ENCODE measurements at places on chromosomes 6 and 20.

GRCh38 chr6:111894951-111895350 is 21.7 kb upstream of the FYN start:
- no peak for DNase-seq

GRCh38 chr6:42049116-42049809 is 1.1 kb upstream of the TAF8 start:
- no peak for DNase-seq

- no peak for DNase-seq
Observed at GRCh38 chr20:49575551-49576060, 7.7 kb upstream of the PTGIS start.

DNA sequence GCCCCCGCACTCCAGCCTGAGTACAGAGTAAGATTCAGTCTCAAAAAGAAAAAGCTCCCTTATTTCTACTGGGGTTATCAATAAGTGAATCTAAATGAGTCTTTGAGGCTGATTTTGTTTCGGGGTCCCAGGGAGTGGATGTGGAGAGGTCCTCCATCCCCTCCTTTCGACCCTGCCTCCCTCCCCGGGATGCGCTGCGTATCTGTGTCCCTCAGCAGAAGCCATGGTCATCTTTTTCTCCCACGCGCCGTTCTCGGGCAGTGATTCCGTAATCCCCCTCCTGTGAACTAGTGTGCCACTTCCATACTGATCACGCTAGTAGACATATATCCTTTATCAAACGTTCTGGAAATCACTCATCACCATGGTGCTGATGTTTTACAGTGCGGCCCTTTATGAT is 152.9 kb downstream of the CDH4 start:
- no peak for DNase-seq

DNA sequence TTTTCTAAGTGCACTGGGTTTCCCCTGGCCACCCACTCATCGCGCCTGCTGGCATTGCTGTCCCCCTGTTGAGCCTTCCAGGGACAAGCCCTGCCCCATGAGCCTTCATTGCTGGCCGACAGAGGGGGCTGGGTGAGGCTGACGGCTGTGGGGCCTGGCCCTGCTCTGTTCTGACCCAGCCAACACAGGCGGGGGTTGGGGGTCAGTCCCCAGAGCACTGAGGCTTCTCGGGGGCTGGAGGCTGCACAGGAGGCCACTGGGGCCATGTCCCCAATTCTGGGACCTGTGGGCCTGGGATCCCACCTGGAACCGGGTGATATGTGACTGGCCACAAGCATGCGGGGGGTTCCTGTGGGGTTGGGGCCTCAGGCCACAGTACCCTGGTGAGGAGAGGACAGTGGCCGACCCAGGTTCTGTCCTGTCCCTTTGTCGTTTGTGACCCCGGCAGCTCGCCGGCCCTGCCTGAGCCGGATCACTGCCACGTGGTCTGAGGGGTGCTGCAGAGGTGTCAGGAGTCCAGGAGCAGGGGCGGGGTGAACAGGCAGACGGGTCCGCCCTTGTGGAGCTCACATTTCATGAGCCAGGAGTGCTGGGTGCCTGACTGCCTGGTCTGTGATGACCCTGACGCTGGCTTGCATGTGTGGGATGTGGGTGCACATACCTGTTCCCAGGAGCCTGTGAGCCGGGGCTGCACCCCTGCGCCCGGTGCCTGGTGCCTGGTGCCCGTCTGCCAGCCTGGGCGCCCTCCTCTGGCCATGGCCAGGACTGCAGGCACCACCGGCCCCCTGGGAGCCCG is 2.1 kb upstream of the COL20A1 start:
- DNase-seq, result peak; percentile 99

GRCh38 chr6:506508-506907 is 115.0 kb downstream of the IRF4 start:
- no peak for DNase-seq

DNA sequence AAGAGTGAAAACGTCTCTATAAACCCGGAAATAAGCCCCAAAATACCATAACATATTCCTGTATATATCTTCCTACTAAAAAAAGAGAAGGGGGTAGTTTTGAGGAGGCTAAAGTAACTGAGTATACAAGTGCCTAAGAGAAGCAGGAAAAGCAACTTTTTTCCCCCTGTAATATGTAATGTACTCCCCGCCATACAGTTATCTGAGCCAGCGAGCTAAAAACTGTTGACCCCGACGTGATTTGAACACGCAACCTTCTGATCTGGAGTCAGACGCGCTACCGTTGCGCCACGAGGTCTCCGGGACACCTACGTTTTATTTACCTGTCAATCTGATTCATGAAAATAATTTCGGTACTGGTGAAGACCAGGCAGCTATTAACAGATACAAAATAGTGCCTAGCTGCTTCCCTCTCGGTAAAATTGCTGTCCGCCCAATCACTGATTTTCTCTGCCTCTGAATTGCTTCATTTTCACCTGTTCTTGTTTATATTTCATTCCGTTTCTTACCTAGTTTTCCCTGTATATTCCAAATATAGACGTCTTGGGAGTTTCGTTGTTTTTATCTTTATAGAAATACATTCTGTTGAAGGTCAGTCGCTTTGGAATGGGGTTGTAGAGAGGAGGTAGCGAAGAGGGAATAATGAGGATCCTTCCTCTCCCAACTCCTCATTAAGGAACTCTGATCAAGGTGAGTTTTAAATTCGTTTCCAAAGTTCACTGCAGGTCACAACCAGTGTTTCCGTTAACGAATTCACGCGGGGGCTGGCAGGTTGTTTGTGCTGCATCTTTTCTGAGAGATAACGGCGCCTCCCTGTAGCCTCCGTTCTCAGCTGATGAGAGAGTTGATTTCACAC is 33.6 kb upstream of the BTN3A2 start:
- DNase-seq, result no peak

GRCh38 chr6:69487688-69488087 is 309.1 kb downstream of the LMBRD1 start:
- DNase-seq, result peak; percentile 11

GRCh38 chr20:3842348-3842930 is 4.2 kb upstream of the MAVS start:
- no peak for DNase-seq

- DNase-seq, result no peak
Observed at GRCh38 chr20:61998343-61999121, 67.1 kb downstream of the TAF4 start.

- no peak for DNase-seq
Observed at GRCh38 chr20:33744181-33744580, 12.4 kb downstream of the ZNF341 start.

GRCh38 chr6:84902354-84902928 is 138.0 kb upstream of the TBX18 start:
- no peak for DNase-seq

- DNase-seq, result no peak
Observed at GRCh38 chr6:3422435-3423070, 34.3 kb downstream of the SLC22A23 start.

GRCh38 chr6:133966654-133967329 is 13.8 kb downstream of the TBPL1 start:
- no peak for DNase-seq

DNA sequence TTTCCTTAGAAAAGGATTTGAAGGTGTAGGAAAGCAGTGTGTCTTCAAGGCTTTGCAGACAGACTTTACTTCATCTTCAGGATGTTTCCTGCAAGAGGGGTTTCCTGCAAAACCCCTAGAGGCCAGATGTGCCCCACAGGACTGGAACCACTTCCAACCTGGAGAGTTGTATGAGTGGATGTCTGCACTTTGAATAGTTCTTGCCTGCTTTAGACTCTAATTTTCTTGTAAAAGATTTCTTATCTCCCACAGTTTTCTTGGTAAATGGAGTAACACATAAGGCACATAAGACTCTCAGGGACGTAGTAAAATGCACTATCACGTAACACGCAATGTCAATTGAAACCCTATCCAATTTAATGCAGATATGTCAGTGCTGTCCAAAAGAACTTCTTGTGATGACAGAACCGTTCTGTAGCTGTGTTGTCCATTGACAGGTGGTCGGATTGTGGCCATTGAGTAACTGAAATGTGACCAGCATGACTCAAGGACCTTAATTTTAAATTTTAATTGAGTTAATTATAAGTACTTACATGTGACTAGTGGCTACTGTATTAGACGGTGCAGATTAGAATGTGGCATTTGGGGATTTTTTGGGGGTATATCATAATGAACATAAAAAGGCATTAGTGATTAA is 118.7 kb downstream of the JARID2 start:
- DNase-seq, result no peak

DNA sequence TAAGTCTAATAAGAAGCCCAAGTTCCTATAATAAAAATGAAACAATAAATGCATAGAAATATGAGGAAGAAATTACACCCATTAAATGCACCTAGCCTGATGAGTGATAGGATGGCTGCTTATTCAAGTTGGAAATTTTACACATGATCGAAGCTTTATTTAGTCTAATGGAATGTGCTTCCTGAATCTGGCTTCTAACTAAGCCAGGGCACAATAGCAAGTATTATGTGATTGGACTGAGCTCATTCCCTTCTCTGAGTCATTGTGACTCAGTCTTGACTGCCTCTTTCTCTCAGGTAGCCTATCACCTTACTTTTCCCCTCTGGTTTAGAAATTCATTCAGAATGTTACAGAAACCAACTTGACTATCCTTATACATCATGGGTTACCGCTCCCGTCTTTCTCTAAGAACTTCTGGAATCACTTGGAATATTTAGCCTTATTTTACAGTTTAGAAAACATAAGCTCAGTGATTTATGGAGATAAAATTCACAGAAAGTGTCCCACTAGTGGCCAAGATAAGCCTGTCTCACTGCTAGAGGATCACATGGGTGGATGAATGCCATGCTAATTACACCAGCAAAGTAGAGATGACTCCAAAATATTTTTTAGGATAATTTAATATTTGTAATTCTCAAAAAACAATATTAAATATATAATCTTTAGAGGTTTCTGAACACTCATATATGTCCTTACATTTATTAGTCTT is 505.3 kb upstream of the JAG1 start:
- DNase-seq, result peak; percentile 45

GRCh38 chr20:59429396-59429795 is 129.0 kb downstream of the EDN3 start:
- DNase-seq, result no peak

GRCh38 chr6:44057238-44057930 is 69.9 kb downstream of the MRPL14 start:
- no peak for DNase-seq

DNA sequence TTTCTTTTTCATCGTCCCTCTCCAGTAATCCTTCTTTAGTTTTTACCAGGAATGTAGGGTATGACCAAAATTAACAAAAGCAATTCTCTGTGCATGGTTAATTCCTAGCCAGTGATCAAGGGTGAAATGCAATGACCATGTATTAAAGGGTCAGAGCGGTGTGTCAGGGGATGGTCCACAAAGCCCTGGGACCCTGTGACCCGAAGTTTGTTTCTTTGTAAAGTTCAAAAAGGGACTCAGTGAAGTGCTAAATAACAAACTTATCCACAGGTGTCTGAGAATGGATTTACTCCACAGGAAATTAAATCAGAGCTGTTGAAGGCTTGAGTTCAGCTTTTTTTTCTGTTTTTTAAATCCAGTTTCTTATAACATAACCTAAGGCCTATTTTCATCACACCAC is 375.7 kb downstream of the GJA1 start:
- DNase-seq, result no peak

- no peak for DNase-seq
Observed at GRCh38 chr6:150529646-150530045, 70.0 kb upstream of the PLEKHG1 start.

- DNase-seq, result no peak
Observed at GRCh38 chr6:112085286-112086065, 1.8 kb downstream of the TUBE1 start.

GRCh38 chr20:9015984-9016324 is 52.9 kb upstream of the PLCB4 start:
- no peak for DNase-seq

DNA sequence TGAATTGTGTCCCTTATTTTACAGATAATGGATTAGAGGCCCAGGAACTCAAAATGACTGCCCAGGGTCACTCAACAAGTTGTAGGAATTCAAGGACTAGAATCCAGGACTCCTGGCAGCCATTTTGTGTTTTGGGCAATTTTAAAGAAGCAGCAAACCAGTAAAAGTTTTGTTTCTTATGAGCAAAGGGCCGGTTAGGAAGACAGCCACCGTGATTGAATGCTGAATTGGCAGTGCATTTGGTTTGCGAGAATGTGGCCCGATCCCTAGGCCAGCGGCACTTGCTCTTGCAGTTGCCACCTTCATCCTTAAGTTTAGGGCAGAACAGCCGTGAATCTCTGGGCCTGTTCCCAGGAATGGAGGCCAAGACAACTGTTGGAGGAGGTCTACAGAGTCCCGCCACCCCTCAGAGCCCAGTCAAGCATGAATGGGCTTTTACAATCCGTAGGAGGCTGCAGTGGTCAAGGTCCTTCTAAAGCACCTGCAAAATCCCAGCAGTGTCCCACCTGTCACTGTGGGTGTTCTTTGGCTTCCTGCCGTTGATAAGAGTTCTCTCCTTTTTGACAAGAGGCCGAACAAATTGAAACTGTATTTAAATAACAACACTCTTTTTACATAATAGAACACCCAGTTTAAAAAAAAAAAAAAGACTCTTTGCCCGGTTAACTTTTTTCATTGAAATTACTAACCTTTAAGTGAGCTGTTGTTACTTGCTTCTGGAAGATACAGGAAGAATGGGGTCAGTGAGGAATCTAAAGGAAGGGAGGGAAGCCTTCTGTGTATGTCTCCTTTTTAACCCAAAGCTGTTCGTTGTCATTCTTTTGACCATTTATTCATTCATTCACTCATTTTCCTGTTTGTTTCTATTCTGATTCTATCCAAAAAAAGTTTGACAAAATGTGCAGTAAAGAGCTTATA is 68.7 kb downstream of the PHACTR2 start:
- DNase-seq, result peak; percentile 65

DNA sequence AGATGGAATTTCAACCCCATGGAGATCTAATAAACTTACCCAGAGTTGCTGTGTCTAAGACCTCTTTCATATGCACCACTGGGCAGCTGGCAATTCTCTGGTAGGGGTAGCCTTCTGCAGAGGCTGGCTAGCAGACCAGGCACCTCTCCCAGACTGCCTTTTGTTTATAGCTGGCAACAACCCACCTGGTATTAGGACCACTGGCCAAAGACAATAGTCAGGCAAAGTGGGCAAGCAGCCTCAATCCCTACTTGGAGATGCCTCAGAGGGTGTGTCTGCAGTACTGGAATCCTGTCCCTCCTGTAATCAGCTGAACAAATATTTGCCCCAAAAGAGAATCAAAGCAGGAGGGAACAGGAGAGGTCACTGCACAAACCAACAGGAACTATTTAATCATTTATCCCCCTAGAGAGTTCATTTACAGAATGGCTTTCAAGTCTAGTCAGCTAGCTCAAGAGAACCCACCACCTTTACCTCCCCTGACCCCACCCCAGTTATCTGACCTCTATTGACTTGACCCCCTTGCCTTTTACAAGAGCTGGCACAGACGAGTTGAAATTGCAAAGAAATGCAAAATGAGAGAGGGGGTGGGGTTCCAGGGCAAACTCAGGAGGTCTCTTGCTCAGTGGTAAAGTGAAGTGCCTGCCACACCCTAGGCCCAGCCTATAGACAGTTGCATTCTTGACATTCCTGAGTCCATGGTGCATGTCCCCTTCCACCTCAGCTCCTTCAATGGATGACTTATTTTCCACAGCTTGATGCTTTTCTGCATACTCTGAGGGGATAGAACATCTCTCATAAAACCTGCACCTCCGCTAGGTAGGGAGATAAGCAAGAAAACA is 2.8 kb downstream of the BCL2L1 start:
- peak; percentile 48 for DNase-seq

GRCh38 chr6:116680880-116681672 is at the start of gene KPNA5:
TSS of gene KPNA5 (plus strand) at chr6:116681211. CDS start at chr6:116681335, 124 bp downstream.
- DNase-seq, result peak; percentile 92

GRCh38 chr6:29853245-29853644 is 25.6 kb downstream of the HLA-G start:
- no peak for DNase-seq

GRCh38 chr20:62736407-62737071 is 27.9 kb downstream of the NTSR1 start:
- DNase-seq, result no peak

GRCh38 chr6:108464418-108465097 is 96.2 kb upstream of the FOXO3 start:
- no peak for DNase-seq
